NCI-H510A treated with DMSO at 0.1 percent for 48 hours (cell line): ENCODE measurements at places on chromosomes 7 and 10.

DNA sequence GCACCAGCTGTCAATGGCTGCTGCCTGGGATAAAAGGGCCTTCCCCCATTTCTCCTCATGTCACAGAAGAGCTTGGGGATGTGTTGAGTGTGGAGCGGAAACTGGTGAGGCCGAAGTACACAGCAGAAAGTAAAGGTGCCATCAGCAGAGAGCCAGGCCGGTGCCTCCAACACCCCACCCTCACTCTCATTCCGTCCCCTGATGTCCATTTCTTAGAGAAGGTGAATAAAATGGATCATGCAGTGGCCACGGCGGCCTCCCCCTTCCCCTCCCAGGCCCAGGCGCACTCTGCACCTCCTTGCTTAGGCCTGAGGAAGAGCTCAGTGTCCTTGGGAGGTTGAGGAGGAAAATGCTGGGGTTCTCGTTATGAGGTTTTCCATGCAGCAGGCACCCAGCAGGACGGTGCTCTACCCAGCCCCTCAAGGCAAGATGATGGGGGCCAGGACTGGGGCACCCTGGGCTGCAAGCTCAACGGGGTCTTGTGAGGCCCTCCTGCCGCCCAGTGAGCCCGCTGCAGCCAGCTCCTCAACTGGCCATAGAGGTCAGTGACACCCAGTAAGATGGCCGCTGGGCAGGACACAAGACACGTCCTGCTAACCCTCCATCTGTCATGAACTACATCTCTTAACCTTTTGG, 163.9 kb downstream of the ADARB2 start:
- DNase-seq = no peak

DNA sequence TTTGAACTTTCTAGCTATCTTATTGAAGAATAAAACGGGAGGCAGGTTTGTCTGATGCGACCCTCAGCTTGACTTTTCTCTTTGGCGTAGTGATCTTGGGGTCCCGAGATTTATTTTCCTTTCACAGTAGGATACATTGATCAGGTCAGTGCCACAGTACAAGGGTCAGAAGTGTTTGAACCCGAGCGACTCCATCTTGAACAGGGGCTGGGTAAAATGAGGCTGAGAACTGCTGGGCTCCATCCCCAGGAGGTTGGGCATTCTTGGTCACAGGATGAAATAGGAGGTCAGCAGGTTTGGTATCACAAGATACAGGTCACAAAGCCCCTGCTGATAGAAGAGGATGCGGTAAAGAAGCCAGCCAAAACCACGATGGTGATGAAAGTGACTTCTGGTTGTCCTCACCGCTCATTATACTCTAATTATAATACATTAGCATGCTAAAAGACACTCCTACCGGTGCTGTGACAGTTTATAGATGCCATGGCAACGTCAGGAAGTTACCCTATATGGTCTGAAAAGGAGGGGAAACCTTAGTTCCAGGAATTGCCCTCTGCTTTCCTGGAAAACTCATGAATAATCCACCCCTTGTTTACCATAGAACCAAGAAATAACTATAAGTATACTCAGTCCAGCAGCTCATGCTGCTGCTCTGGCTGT, 3.0 kb upstream of the TECPR1 start:
- no peak for DNase-seq

DNA sequence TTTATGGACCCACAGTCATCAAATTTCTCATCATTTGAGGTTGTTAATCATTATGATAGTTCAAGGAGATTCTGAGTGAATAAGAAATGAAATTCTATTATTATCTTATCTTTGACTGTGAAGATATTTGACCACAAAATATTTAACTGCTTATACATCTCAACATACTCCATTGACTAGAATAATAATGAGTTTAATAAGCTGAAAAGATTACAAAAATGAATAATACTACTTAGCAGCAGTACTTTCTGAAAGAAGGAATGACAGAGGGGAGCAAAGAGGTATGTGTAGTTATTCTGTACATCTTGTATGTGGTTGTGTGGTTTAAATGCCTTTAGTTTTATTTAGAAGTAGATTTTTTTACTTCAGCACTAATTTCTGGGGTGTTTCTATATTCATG, 214.2 kb downstream of the PRKG1 start:
- DNase-seq = no peak

GRCh38 chr7:21044913-21045568, 258.4 kb upstream of the SP8 start:
- DNase-seq = no peak

DNA sequence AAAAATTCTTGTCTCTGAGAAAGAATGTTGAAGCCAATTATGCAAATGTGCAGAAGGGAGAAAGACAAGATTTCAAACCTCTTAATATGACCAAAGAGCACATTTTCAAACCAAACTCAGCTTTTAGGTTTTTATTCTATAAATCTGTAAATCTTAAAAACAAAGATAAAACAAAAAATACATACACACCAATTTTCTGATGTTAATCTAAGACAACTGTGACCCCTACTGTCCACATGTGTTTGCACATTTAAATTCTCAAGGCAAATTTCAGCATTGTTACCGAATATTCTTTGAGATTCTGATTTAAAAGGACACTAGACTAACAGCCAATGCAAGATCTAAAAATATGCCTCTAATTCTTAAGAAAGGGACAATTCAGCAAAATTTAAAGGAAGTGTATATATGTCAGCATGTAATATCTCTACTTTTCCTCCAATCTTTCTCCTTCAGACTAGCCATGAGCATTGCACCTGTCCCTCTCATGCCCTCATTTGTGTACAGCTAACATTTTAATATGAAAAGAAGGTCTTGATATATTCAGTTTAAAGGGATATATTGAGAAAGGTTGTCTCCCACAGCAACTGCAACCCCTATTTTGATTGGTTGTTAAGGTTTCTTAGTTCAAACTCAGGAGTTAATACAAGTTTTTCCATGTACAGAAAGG, 417.9 kb downstream of the IPMK start:
- DNase-seq = peak; percentile 13

- DNase-seq = no peak
Observed at GRCh38 chr7:54802114-54802513, 43.1 kb upstream of the SEC61G start.

DNA sequence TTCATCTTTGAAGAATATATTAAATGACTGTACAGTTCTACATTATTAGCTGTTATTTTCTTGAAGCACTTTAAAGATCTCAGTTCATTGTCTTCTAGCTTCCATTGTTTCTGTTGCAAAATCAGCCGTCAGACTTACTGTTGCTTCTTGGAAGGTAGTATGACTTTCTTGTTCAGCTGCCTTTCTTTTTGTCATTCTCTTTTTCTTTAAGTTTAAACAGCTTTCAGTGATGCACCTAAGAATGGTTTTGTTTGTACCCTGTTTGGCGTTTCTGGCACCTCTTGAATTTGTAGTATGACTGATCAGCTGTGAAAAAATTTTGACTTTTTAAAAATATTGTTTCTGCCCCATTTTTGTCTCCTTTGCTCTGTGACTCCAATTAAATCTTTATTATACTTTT, 9.3 kb downstream of the MKLN1 start:
- DNase-seq = no peak

GRCh38 chr10:63547628-63548360, 26.6 kb downstream of the REEP3 start:
- no peak for DNase-seq

GRCh38 chr10:101301111-101301731, 52.7 kb upstream of the BTRC start:
- DNase-seq = peak; percentile 60

- no peak for DNase-seq
Observed at GRCh38 chr10:21300551-21300950, 224.9 kb downstream of the SKIDA1 start.

GRCh38 chr7:26191974-26192479, 8.5 kb downstream of the HNRNPA2B1 start:
- no peak for DNase-seq

GRCh38 chr7:53900856-53901528, 641.2 kb upstream of the VSTM2A start:
- DNase-seq = no peak

DNA sequence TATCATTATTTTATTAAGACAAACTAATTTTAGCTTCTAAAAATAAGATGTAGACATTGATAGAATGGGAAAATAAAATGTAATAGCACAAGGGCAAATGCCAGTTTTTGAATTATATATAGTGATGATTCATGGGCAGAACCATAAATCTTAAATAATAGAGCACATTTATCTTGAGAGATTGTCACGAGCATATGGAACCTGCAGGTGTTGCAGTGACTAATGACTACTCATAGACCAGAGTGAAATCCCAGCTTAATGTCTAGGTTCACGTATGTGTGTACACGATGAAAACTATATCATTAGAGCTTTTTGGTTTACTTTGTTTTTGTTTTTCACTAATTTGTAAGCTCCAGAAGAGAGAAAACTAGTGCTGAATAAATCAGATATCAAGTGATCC, 150.2 kb upstream of the CACNA2D1 start:
- DNase-seq = peak; percentile 28

GRCh38 chr10:62095181-62096122, 173.2 kb downstream of the RTKN2 start:
- DNase-seq = no peak

DNA sequence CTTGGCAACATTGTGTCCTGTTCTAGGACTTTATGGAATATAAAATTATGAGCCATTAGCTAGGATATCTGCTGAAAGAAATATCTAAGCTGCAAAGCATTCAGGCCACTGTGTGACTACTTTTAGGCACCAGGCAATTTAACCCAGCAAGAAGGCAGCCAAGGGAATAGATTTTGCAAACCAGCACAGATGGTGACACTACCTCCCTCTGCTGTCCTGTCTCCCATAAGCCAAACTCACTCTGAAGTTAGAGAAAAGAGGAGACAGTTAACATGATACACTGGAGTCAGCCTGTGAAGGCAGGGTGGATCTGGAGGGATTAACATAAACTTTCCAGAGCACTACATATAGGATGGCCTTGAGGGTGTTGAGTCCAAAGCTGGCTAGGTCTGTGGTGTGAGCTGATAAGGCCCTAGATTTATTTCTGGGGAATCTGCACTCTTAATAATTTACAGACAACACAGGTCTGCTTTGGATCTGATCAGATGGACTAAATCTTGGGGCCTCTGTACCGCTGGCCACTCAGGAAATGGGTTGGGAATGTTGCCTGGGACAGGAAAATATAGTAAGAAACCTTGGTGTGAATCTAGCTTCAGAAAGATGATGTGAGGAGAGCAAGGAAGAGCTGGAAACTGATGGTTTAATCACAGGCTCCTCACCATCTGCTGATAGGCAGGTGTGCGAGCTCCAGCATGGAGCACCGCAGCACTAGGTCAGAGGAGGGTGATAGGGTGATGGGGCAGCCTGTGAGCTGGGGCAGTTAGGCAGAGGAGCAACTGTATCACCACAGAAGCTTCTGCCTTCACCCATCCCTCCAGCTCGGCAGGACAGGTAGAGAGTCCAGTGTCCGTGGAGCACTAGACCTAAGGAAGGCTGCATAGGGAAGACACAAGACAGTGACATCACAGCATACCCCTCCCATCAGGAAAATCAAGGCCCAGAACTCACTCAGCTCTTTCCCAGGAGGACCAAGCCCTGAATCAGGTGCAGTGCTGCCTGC, 229.9 kb upstream of the PRSS1 start:
- no peak for DNase-seq

GRCh38 chr7:19701471-19701870, 7.4 kb downstream of the POLR1F start:
- peak; percentile 77 for DNase-seq

DNA sequence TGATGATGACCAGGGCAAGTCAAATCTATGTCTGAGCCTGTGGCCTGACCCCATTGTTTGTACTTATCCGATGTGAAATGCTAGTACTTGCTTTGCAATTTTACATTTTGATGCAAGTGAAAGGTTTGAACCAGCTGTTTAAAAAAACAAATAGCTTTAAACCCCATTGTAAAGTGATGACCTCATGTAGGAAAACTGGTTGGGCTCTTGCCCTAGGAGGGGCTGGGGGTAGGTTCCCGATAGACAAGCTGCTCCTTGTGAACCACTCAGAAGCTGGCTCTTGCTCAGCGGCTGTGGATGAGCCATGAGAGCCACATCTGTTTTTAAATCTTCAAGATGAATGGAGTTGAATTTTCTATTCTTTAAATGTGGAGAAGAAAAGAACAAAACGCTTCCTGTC, 185.3 kb downstream of the WDR11 start:
- DNase-seq = no peak

DNA sequence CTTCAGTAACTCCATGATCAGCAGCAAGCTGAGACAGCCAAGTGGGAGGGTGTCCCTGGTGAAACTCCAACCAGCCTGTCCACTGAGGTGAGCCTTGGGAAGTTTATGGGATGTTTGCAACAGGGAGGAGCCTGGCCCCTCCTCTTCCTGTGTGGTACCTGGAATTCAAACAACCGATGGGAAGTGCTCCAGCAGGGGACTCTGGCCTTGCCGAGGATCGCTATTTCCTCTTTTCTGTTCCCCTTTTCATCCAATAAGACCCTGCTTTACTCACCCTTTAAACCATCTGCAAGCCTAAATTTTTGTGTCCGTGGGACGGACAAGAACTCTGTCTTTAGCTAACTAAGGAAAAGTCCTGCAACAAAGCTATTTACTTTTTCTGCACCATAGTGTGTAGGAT, 491.1 kb upstream of the ZMIZ1 start:
- DNase-seq = peak; percentile 35

DNA sequence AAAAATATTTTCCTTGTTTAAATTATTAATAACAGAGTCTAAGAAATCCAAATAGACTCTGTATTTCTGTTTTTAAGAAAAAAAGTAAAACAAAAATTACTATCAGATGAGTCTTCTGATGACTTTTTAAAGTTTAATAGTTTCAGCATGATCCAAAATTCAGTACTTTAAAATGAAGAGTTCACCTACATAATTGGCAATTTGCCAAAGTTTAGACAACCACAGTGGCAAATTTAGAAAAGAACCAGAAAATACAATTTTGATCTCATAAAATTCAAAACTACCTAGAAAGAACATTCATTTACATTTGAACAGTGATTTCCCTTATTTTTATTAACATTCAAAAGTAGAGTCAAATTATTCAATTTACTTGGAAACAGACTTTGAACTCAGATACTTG, 56.1 kb downstream of the AGMO start:
- no peak for DNase-seq

GRCh38 chr10:102549549-102549948, 45.8 kb downstream of the SUFU start:
- DNase-seq = no peak

DNA sequence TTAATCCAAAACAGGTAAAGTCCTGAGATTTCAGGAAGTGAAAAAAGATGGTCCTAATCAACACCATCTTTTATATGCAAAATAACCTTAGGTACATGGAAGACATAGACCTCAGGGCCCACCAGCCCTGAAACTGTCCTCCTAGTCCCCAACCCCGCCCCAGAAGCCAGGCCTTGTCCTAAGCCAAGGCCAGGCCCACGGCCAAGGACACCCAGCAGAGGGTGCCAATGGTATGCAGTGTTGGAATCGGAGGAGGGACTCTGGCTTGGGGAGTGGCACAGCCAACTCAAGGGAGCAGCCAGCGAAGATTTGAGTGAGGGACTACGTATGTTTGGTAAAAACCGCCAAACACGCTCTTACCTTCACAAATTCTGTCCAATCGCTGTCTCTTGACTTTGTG, 96.7 kb downstream of the ZRANB1 start:
- DNase-seq = no peak

- no peak for DNase-seq
Observed at GRCh38 chr10:102384606-102385429, 10.7 kb upstream of the NFKB2 start.
